SK-MEL-5 (cell line): ENCODE measurements at places on chromosomes 6 and 20.

- no peak for DNase-seq
Observed at GRCh38 chr6:80321011-80321410, 214.5 kb downstream of the BCKDHB start.

DNA sequence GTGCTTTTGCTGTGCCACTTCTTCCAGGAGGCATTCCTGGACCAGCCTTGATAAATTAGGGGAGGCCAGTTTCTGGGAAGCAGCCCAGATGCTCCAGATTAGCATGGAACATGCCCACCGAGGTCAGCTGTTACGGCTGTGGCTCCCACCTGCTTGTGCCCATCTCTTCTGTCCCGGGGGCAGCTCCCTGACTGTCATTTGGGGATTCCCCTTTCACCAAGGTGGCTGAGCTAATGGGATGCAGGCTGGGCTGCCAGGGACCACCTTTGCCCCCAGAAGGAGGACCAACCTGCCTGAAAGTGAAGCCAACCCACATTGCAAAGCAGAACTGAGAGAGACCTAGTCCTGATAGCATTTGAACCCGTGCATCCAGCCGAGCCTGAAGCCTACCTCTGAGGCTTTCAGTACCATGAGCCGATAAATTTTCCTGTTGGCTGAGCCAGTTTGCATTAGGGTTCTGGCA, 85.3 kb downstream of the PTPN1 start:
- DNase-seq, result no peak

- no peak for DNase-seq
Observed at GRCh38 chr6:9537381-9537780, 877.5 kb downstream of the TFAP2A start.

GRCh38 chr6:152022303-152022702, 214.8 kb downstream of the ESR1 start:
- DNase-seq, result no peak

DNA sequence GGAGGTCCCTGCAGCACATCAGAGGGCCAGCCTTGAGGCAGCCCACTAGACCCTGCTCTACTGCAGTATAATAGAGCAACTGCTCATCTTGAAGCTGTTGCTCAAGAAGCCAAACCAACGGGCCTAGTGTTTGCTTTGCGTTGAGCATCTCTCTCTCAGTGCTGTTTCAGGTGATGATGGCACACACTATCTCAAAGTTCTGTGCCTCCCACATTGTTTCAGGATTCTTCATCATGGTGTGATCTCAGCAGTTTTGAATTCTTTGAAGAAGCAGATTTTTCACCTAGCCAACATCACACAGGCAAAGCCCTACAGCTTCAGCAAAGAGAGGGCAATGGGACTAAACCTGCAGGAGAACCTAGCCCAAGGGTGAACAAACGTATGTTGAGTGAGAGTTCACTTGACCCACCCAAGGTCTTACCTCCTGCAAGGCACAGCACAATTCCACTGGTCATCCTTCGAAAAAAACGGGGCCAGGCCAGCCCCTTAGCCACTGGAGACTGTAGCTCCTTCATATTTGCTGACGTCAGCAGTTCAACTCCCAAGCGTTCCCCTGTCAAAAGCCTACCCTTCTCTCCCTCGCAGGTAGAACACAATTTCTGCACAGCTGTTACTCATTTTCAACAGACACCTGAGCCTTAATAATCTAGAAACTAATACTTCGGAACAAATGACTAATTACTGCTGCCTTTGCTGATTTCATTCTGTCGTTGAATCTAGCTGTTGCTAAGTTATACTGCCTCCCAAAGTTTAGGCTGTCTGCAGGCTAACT, 15.8 kb downstream of the MYB start:
- no peak for DNase-seq

DNA sequence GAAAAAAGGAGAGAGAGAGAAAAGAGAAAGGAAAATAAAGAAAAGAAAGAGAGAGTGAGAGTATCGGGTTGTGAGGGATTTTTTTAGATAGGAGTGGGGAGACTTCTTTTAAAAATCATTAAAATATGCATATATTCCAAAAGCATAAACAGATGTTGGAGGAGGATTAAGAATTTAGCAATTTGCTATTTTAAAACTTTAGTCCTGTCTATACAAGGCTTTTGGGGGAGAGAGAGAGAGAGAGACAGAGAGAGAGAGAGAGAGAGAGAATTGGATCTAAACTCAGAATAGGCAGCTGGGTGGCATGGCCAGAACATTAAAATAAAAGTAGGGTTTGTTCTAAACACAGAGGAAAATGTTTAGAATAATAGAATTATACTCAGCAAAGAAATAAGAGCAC, 72.1 kb downstream of the SOD2 start:
- DNase-seq, result no peak

DNA sequence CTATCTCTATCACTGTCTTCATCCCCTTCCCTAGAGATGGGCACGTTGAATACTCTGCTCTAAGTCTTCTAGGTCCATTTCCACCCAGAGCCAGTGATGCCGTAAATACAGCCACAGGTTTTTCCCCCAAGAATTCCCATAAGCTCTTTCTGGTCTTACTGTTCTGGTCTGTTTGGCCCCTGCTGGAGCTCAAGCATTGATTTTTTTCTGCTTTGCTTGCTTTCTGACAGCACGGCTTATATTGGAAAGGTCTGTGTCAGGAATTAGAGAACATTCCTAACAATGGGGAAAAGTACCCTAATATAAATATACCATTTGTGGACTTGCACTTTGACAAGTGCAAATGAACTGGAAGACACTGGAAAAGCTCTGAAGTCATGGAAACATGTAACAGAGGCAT, 302.6 kb downstream of the TSHZ2 start:
- DNase-seq, result no peak

- peak; percentile 63 for DNase-seq
Observed at GRCh38 chr6:158143700-158144099, 24.4 kb downstream of the SERAC1 start.

DNA sequence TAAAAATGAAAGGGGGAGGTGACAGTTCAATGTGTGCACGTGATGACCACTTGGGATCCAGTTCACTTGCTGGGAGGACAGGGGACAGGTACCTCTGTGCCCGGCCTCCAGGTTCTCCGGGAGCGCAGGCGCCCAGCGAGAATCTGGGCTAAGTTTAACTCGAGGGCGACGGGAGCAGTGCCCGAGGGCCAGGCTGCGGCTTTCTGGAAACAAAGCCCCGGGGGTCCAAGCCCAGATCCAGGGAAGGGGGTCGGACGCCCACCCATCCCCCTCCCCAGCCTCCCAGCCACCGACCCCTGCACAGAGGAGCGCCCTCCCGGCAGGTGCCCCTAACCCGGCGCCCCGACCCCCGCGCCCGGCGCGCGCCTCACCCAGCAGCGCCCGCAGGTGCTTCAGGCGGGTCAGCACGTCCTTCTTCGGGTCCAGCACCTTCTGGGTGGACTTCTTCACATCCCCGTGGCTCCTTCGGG, 405 bp downstream of the RALGAPA2 start:
- DNase-seq, result no peak

GRCh38 chr6:109910571-109910970, 67.5 kb upstream of the GPR6 start:
- no peak for DNase-seq

DNA sequence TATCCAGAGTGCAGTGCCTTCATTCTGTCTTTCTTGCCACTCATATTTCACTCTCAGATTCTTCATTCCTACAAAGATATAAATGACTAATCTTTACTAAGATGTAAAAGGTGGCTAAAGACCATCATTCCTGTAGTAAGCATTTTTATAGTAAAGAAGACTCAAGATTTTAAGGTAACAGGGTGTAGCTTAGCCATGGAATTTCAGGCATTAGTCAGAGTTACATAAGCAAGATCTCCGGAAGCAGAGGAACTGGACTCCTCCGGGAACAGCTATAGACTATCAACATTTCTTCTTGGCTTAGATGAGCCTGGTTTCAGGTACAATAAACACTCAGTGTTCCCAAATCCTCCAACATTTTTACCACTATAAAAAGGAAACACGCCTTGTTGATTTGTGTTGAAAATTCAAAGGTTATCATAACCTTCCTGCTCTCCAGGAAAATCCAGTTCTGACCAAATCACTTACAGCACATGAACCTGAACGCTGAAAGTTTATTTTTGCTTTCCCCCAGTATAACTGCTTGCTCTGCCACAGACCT, 23.7 kb downstream of the SERPINB1 start:
- no peak for DNase-seq

- no peak for DNase-seq
Observed at GRCh38 chr6:135604035-135604860, 106.7 kb upstream of the AHI1 start.

DNA sequence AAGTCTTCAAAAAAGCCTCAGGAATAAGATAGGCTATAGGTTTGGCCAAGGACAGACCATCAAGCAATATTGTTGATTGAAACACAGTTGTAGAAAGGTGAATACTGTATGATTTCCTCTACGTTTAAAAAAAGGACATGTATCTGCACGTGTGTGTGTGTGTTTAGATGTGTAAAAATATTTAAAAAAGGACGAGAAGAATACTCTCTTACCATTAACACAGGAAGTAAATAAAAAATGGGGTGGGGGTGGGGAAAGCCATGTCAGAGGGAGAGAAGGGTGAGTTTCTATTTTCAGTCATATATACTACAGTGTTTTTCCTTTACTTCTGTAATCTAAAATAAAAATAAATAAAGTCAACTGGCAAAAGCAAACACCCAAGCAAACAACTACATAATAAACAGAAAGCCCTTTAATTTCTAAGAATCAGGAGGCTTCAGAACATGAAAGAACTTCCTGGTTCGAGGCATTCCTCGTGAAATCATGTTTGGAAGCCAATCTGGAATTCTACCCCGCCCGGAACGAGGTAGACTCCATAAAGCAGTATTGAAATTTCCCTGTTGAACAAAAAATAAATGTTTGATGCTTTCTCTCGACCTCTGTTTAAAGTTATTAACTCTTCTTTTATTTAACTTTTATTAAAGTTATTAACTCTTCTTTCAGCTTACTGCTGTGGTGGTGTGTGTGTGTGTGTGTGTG, 158.1 kb upstream of the ZNF217 start:
- no peak for DNase-seq

- DNase-seq, result no peak
Observed at GRCh38 chr6:84771125-84771755, 6.8 kb upstream of the TBX18 start.
